ENCODE measurements at places on chromosomes 16 and 17.

GRCh38 chr17:78555746-78556401, 21.3 kb downstream of the DNAH17 start:
- no peak for DNase-seq

DNA sequence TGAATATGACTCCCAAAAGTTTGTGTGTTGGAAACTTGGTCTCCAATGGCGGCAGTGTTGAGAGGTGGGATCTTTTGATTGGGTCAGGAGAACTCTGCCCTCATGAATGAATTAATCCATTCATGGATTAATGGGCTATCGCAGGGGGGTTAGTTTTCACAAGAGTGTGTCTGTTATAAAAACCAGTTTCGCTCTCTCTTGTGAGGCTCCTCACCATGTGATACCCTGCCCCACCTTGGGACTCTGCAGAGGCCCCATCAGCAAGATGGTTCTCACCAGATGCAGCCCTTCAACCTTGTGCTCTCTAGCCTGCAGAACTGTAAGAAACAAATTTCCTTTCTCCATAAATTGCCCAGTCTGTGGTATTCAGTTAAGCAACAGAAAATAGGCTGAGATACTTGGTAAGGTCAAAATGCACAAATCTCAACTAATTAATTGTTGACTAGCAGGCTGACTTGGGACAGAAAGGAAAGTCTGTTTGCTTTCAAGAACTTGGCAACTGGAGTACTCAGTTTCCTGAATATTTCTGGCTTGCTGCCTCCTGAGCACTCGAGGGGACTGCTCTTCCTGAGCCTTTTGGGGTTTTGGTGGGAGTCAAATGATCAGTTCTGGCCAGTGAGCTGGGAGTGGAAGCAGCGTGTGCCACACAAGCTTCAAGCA, 13.8 kb upstream of the CCL17 start:
- no peak for DNase-seq

DNA sequence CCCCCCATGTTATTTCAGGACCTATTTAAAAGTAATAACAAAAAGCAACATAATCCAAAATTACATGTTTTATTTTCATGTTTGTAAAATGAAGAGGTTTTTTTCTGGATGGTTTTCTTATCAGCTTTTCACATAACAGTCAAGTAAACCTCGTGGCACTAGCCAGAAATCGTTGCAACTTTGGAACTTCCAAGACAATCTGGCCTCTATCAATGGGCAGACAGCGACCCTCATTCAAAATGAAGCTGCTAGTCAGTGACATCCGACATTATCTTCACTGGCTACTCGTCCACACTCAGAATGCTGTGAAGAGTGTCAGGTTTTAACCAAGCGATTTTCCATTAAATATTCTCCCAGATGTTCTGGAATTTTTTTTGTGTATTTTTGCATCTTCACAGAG, 22.7 kb downstream of the ZNF652 start:
- DNase-seq = peak; percentile 11

DNA sequence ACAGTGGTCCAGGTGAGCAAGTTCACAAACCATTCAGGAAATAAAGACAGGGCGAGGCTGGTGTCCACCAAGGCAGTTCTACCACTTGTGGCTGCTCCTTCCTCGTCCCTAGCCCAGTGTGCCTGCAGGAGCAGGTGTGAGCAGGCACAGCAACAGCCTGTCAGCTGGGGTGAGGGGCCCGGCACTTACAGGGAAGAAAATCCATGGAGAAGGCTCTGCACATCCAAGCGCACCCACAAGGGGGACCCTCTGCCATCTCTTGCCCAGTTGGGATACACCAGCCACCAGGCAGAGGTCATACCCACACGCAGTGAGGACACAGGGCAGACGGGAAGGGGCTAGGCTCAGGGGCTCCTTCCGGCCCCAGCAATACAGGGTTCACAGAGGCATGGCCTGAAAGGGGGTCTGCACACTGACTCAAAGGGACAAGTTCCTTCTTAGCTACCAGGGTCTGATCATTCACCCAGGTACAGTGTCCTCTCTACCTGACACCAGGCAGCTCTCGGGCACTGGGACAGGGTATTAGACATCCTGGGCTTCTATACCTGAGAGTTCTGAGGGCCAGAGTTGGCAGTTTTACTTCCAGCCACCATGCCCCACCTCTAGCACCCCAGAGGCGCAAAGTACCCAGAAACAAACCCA, 27.0 kb downstream of the CDIP1 start:
- peak; percentile 50 for DNase-seq

- no peak for DNase-seq
Observed at GRCh38 chr17:34756637-34757021, 177.2 kb downstream of the TMEM132E start.

DNA sequence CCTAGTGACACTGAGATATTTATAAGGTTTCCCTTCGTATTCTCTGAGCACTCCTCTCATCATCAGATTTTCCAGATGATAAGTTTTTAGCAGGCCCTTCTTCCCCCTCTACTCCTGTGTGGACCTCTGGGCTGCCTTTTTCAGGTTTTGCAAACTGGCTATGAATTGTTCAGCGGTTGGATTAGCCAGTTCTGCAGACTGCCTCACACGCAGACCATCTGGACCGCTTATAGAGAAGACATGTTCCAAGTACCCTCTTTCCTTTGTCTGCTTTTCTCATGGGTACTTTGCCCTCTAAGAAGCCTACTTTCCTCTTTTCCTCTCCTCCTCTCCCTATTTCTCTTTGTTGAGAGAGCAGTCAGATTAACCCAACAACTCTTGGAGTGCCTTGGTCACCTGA, 111.6 kb downstream of the GRIN2A start:
- no peak for DNase-seq

DNA sequence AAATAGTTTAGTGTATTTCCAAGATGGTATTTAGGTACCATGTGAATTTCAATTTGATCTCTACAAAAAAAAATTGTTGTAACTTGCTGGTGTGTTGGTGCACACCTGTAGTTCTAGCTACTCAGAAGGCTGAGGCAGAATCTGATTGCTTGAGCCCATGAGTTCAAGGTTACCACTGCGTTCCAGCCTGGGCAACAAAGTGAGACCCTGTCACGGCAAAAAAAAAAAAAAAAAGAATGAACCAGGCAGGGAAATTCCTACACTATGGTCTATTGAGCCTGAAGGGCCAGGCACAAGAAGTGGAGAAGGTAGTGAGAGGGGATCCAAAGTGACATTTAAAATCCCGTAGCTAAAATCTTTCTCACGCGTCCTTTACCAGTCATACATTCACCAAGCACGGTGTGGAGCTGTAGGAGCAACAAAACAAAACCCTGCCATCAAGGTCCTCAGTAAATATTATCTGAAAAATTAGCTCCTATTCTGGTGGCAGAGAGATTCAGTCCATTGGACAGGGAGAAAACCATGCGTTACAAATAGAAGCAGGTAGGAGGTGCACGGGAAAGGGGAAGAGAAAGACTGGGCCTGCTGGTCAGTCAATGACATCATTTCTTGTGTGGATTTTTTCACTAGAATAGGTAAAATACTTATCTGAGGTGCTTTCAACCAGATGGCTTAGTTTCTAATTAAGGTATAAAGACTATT, 27.3 kb downstream of the TXNDC11 start:
- no peak for DNase-seq
